ENCODE measurements at places on chromosomes 5 and 9.
A peak's percentile ranks its signal among the peaks of the same experiment; 100 is the strongest.

- no peak for DNase-seq
These were observed 14.3 kb downstream of the PDE8B start for GRCh38 chr5:77224672-77225355.

DNA sequence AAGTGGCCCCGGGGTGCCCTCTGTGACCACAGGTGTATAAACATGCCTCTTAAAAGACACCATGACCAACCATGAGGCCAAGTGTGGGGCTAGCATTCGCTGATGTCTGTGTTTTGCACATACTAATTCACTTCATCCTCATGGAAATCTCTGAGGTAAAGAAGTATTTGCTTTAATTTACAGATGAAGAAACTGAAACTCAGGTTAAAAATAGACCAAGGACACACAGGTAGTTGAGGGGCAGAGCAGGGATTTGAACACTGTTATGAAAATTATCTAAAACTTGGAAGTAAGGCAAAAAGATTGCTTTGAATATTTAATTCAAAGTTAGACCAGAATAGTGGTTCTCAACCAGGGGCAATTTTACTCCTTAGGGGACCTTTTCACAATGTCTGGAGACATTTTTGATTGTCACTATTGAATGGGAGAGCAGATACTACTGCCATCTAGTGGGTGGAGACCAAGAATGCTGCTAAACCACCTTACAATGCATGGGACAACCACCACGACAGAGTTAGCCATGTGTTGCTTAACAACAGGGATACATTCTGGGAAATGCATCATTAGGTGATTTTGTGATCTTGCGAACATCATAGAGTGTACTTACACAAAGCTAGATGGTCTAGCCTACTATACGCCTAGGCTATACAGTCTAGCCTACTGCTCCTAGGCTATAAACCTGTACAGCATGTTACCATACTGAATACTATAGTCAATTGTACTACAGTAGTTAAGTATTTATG, 8.0 kb upstream of the FXN start:
- peak; percentile 82 for DNase-seq

- no peak for DNase-seq
These were observed 52.5 kb downstream of the SPOCK1 start for GRCh38 chr5:137446615-137447014.

DNA sequence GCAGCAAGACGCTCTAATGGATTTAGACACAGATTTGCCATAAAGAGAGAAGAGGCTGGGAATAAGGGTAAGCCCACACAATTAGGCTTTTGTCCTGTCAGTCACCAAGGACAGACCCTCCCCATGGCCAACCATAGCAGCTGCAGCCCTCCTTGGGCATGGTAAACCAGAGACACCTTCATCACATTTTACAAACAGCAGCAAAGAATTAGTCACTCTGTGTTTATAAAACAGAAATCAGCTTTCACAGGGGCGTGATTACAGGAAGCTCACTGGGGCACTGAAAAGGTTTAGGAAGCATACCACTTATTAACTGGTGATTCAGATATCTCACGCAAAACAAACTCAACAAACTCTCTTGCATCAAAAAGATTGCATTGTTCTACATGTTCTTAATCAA, 37.3 kb upstream of the ZNF622 start:
- DNase-seq, result no peak

DNA sequence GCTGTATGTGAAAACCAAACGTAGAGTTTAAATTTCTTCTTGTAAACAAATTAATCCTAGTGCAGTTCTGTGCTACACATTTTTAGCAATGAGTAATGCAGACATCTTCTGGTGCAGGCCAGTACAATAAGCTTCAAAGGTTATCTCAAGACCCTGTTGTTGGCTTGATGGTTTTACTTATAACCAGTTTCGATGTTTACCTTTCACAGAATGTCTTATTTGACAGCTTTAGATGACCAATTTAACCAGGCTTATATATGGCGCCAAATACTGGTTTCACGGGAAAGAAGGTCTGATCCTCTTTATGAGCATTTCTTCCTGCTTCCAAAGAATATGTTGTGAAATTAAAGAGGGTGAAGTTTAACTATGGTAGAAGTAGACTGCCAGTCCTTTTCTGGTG, 9.9 kb downstream of the ZFAND5 start:
- no peak for DNase-seq

GRCh38 chr5:122701640-122702523, 73.0 kb upstream of the SNX2 start:
- DNase-seq, result no peak

DNA sequence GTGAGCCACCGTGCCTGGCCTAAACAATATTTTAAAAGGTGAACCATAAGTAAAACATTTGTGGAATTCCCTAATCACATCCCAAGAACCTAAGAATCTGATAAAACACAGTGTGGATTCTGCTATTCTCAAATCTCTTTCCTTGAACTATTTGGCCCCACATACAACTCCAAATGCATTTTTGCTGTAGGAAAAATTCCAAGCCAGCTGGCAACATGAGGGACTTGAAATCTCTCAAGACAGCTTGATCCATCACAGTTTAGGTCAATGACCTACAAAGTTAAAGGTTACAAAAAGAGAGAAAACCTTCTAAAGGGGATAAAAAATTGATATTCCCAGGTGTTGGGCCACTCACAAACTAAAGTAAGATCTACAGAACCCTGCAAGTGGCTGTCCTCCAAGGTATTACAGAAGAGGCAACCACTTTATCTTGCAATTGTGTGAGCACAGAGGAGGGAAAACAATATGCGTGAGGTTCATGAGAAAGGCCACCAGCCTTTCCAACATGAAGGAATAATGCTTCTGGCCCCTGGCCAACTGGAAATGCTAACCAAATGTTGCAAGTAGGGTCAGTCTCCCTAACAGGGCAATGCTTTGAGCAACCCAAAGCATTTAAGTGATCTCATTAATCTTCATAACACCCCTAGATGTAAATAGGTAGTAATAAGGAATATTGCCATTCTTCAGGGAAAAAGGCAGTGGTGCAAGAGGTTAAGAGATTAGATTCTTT, 221.4 kb downstream of the SEMA5A start:
- DNase-seq, result no peak

- DNase-seq, result no peak
These were observed 1045.4 kb downstream of the DTWD2 start for GRCh38 chr5:117942861-117943519.

GRCh38 chr9:121830441-121831140, 179.2 kb downstream of the DAB2IP start:
- no peak for DNase-seq

GRCh38 chr9:72590824-72591223, 69.4 kb downstream of the TMC1 start:
- DNase-seq, result no peak

GRCh38 chr5:85000671-85001070, 616.0 kb upstream of the EDIL3 start:
- DNase-seq, result no peak

GRCh38 chr9:9942764-9943424, 669.9 kb downstream of the PTPRD start:
- DNase-seq, result peak; percentile 79

DNA sequence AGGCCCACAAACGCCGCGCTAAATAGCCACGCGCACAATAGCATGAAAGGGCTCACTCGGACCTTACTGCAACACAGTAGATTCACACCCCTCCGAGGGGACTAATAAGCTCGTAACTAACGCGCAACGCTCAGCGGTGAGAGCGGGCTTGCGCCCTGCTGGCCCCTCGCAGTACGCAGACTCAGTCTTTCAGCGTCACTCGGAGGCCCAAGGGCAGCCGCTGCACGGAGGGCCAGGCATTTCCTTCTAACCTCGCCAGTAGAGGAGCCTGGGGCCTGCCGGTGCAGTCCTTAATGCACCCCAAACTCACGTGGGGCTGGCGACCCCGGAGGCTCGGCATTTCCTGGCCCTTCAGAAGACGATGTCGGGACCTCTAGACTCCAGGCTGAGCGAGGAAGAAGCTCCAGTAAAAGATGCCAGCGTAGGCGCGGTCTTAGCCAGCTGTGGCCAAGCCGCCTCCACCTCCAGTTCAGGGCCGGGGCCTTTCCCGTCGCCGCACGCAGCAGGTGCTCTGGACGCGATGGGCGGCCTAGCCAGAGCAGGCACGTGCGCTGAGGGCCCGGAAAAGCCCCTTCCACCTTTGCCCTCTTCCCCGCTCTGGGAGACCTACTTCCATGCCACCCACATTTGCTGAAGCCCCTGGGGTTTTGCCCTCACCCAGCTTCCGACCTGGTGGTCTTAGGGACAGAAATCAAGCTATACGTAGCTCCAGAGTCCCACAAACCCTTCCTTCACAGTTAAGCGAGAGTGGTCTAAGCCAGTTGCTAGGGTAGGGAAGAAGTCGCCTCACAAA, 38.3 kb upstream of the TIFAB start:
- DNase-seq, result no peak

GRCh38 chr5:132219981-132220380, 7.7 kb downstream of the P4HA2 start:
- DNase-seq, result no peak

- DNase-seq, result peak; percentile 84
These were observed 79.2 kb upstream of the ABCA1 start for GRCh38 chr9:105007143-105007542.

DNA sequence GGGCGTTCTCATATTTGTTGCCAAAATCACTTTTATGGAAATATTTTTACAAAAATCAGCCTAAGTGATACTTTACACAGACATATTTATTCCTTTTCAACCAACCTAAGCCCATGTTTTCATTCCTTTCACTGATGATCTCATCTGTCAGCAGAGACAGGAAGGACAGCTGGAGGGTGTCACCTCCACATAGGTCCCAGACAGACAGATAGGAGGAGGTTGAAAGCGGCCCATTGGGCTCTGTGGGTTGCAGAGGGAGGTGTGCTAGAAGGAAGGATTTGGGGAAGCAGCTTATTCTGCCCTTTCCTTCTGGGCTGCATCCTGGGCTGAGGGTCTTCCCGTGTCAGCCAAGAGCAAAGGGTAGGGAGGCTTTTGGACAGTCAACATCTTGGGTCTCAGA, 26.0 kb upstream of the SEMA4D start:
- DNase-seq, result peak; percentile 55

- DNase-seq, result no peak
These were observed 173.8 kb downstream of the AUH start for GRCh38 chr9:91187965-91188344.

DNA sequence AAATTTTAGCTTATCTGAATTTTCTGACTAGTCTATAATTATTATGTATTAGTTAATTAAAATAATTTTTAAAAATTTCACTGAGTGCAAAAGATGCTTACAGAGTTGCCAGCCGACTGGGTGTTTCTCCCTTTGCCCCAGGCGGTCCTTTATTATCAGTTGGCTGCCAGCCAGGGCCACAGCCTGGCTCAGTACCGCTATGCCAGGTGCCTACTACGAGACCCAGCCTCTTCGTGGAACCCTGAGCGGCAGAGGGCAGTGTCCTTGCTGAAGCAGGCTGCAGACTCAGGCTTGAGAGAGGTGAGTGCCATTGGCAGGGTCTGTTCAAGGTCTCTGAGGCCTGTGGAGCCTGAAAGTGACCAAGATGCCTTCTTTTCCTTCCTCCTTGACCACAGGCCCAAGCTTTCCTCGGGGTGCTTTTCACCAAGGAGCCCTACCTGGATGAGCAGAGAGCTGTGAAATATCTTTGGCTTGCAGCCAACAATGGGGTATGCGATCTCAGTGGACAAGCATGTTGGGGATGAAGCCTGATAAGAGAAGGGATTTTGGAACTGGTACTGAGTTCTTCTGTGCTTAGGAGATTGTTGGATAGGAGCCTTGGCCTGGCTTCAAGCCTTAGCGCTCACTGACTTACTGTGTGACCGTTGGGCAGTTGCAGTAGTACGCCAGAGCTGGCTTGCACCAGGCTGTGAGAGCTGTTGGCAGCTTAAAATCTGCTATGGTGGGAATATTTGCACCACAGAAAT, 10.6 kb downstream of the DELE1 start:
- no peak for DNase-seq

GRCh38 chr9:15155826-15156225, 151.2 kb downstream of the TTC39B start:
- no peak for DNase-seq

GRCh38 chr5:62369039-62369438, 34.7 kb downstream of the DIMT1 start:
- peak; percentile 8 for DNase-seq

DNA sequence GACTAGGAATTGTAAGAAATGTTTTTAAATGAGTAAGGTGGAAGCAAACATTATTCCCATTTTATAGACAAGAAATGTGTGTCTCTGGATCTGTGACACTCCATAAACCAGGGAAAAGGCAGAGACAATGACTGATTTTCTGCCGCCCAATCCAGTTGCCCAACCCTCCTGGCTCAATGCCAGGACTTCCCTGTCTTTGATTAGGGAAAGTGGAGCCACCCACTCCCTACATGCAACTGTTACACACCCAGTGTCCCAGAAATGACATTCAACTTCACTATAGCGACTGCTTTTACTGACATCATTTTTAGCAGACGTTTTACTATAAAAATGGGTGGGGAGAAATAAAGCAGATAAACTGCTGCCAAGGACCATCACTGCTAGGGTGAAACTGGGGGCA, 79.7 kb downstream of the THBS4 start:
- no peak for DNase-seq

DNA sequence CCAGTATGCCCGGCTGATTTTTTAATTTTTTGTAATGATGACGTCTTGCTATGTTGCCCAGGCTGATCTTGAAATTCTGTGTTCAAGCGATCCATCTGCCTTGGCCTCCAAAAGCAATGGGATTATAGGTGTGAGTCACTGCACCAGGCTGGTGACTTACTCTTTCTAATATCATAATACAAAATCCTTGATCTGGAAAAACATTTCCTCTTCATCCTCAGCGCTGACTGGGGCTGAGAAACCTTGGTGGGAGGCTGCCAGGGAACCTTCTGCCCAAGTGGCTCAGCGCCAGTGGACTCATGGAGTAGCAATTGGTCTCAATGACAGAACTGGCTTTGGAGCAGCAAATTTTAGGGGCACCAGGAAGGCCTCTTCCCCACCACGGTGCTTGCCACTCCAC, 17.5 kb upstream of the SEMA4D start:
- no peak for DNase-seq

GRCh38 chr5:162209005-162209605, 141.5 kb downstream of the GABRG2 start:
- peak; percentile 80 for DNase-seq

DNA sequence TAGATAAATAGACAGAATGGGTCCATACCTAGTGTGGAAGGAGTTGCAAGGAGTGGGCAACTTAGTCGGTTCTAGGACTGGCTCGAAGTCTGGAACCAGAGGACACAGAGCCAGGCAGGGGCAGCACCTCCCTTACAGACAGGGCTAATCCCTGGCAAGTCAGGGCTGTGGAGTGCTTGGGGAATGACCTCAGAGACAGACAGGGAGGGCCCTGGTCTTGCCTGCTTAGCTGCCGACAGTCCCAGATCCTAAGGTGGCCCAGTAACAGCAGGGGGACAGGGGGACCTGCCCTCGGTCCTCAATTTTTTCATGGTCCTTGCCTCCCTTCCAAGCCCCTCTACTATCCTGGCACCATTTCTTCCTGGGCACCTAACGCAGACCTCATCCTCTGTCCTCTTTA, 222.4 kb upstream of the TNC start:
- no peak for DNase-seq

DNA sequence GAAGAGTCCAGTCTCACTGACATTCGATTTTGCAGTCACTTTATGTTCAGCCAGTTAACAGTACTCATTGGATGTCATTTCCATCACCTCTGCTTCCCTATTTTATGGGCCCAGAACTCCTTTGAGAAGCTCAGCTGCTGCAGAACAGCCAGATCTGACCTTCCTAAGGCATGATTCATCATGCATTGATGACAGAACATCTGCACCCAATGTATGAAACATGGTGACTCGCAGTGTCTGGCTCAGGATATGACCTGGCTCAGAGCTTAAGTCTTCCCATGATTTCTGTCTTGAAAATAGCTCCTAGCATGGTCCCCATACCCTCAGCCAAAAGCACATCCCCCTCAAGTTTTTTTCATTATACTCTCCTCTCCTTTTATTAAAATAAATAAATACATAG, 92.6 kb upstream of the TRIM32 start:
- no peak for DNase-seq

- DNase-seq, result no peak
These were observed 38.3 kb downstream of the LRSAM1 start for GRCh38 chr9:127489471-127490115.

Measured in KBM-7 (cell line).